ENCODE measurements at places on chromosomes 2 and 18.

DNA sequence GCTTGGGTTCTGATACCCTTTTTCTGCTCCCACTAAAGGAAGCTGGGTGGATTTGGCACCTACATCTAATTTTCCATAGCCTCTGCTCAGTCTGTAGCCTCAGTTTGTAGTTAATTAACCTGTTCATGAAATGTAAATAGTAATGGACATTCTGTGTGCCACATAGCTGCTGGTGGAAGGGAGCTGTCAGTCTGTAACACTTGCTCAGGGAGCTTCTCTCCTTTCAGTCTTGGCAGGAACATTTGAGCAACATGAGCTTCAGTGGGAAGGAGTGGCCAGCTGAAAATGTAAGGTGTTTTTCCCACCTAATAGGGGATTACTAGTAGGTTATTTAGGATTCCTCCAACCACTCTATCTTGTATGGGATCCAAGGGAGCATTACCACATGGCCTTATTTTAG, 203.4 kb downstream of the ASXL3 start:
- DNase-seq = no peak

- DNase-seq = peak; percentile 60
Observed at GRCh38 chr2:127103243-127104165, 3.5 kb downstream of the BIN1 start.

GRCh38 chr2:9356261-9356660, 67.1 kb downstream of the ITGB1BP1 start:
- DNase-seq = no peak

DNA sequence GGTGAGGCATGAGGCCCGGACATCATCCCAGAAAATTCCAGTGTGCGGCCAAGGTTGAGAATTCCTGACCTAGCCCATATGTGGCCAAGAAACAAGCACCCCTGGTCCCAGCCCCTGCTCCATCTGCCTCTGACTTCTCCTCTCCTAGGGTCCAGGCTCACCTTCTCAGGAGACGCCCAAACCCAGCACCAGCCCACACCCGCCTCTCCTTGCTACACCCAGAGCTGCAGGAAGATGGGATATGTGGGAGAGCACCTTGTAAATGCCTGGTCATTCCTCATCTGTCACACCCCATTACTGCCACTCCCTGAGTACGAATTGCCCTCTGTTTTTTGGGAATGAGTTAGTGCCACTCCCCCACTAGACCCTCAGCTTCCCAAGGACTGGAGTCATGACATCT, 7.3 kb upstream of the ATP6V1B1 start:
- DNase-seq = no peak

- DNase-seq = no peak
Observed at GRCh38 chr2:215498431-215498830, 62.6 kb upstream of the FN1 start.

GRCh38 chr2:28780496-28780895, 28.9 kb downstream of the PPP1CB start:
- DNase-seq = no peak

- no peak for DNase-seq
Observed at GRCh38 chr2:705971-706511, 28.8 kb upstream of the TMEM18 start.

DNA sequence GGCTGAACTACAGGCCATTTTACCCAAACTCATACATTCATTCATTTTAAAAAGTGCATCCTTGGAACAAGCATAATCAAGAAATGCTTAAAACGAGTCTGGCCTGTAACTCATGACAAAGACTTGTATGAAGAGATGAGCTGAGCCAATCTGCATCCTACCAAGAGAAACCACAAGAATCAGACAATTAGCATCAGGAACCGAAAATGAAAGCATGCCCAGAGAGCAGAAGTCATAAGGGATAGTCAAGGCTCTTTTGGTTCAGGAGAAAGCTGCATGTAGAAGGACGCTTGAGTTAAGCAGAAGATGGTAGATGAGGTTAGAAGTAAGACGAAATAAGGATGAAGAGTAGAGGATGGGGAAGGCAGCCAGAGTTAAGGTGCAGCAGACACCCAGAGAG, 137.0 kb upstream of the CTNNA2 start:
- no peak for DNase-seq

GRCh38 chr2:131050896-131051295, 42.4 kb downstream of the FAM168B start:
- DNase-seq = no peak

DNA sequence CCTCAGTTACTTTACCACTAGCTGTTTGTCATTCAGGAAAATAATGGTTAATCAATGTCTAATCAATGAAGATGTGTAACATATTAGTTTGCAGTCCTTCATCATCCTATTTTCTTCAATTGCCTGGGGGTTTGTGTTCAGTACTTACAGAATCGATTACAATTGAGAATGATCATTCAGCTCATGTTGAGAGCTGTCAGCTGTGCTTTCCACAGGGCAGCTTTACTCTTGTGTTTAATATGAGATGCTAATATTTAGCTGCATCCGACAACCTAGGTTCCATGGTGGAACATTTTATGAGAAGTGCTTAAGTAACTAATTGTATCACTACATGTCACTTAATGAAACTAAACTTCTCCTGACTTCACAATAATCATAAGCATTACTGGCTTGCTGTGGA, 191.9 kb downstream of the GRB14 start:
- DNase-seq = no peak

DNA sequence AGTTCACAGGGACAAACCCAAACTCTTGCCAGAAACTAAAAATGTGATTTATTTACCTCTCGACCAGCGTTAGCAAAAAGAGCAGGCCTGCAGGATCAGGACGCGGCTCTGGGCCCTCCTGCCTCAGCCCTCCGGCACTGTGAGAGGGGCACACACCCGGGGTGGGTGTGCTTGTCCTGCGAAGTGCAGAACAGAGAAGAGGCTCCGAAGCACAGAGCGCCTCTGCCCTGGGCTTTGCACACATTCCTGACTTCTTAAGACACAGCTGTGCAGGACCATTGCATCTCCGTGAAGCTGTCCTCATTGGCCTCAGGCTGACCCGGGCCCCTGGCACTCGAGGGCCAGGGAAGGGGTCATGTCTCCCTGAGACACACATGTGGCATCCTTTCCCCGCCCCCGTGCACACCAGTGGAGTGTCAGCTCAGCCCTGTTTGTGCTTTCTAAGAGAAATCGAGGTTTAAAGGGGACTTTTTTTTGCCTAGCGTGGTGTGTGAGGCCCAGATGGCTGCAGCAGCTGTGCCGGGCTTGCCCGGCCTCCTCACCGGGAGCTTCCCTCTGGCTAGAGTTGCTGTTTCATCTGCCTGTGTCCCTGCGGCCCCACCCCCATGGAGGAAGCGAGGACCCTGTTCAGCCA, 9.9 kb upstream of the NFATC1 start:
- peak; percentile 43 for DNase-seq

GRCh38 chr2:240627736-240628506, 2.6 kb downstream of the GPR35 start:
- no peak for DNase-seq

DNA sequence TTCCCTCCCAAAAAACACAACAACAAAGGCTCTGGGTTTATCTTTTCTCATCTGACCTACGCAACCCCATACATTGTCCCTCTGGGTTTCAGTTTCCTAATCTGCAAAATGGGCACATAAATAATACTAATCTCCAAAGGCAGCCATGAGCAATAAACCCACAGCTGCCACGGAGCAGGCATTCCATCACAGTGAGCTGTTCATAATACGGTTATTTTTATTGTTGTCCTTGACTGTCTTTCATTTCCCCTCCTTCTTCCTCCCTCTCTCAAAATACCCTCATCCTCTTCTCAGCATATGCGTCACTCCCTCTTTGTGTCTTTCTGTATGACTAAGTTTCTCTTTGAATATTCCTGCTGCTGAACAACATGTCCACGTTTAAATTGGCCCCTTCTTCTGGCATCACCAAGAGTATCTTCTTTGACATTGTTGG, 129.8 kb upstream of the CAB39 start:
- no peak for DNase-seq

DNA sequence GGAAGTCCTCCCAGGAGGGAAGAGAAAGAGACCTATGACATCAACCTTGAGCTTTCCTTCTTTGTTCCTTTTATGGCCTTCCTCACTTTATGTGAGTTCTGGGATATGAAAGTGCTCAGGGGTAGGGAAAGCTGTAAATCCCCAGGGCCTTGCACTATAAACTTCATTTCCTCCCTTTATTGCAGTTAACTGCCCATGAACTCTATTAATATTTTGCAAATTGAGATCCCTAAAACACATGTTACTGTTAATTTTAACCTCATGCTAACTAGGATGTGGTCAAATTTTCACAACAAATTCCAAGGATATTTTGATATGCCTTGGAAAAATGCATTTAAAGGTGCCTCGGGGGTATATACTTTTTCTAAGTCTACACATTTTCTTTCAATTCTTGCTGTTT, 359.9 kb downstream of the OSR1 start:
- no peak for DNase-seq

- no peak for DNase-seq
Observed at GRCh38 chr2:33062665-33063250, 116.0 kb downstream of the LTBP1 start.

GRCh38 chr2:3705782-3706181, 2.4 kb downstream of the DCDC2C start:
- DNase-seq = no peak

DNA sequence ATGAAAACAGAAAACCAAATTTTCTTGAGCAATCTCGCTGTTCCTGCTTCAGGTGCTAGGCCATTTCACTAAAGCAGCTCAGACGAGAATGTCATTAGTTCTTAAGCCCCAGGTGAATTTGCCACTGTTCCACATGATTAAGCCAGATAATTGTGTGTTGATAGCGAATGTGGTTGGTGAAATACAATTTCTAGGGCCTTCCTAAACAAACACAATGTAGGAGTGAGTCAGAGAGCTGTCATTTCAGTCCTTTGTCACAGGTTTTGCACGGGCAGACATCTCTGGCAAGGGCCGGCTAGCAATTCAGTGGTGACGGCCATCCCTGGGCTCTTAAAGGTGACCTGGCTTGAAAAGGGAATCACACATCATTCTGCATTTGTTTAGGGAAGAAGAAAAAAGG, 170.7 kb downstream of the TMEM182 start:
- DNase-seq = no peak

DNA sequence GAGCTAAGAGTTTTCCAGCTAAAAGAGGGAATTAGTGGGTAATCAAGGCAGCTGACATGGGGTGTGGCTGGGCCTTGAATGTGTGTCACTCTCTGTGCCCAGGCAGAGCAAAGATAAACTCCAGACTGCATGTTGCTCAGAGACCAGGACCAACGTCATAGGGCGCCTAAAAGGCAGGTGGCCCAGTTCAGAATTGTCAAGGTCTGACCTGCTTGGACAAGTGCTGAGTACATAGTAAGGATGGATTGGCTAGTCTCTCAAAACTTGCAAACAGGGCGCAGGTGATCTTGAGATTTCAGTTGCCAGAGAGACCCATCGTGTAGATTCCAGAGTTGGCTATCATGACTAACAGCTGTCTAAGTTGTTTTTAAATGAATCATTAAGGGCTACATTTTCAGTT, 19.0 kb downstream of the CLUL1 start:
- DNase-seq = no peak

DNA sequence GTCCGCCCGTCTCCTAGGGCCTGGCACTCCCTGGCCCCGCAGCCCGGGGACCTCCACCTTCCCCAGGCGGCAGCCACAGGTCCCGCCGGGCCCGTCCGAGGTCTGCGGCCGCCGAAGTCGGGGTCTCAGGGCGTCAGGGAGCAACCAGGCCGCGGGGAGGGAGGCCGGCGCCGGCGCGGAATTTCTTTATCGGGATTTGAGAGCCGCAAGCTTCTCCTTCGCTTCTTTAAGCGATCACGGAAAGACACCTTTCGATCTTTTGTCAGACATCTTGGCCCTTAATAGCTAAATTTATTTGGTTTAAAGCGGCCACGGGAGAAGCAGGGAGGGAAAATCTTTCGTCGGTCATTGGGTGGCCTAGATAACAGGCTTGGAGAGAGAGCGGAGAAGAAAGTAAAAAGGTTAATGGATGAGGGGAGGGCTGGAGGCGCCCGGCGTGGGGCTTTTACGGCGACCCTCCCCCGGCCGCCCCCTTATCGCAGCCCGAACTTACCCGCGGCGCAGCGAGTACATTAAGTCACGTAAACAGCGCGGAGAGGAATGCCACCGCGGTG, 4.3 kb upstream of the GATA6 start:
- DNase-seq = no peak

DNA sequence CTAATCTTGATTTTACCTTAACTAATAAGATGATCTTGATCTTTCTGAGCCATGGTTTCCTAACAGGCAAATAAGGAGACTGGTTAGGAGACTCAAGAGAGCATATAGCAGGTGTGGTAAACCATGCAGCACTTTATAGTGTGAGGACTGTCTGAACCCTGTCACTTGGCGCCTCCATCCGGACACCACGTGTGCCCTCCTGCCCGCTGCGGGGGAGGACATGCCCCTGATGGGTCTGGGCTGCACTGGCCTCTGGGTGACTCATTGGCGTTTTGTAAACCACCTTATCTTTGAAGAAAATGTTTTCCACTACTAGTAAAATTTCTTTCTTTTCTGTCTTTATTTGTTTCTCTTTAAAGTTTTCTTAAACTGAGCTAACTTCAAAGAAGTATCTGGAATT, 131.1 kb downstream of the FMNL2 start:
- no peak for DNase-seq

DNA sequence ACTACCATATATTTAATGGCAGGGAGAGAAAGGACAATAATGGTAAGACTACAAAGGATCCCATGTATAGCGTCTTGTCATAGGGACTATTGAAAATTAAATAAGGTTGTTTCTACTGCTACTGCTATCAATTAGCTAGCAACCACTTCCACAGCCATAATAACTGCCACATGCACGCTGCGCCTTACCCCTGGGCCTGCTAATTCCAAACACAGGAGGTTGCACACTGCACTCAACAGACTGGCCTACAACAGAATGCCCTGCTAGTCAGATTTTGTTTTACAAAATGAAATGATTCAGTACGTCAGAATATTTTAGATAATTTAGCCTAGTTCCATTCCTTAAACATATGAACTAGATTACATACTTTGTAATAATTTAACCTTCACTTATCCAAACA, 121.0 kb upstream of the SMAD7 start:
- no peak for DNase-seq

DNA sequence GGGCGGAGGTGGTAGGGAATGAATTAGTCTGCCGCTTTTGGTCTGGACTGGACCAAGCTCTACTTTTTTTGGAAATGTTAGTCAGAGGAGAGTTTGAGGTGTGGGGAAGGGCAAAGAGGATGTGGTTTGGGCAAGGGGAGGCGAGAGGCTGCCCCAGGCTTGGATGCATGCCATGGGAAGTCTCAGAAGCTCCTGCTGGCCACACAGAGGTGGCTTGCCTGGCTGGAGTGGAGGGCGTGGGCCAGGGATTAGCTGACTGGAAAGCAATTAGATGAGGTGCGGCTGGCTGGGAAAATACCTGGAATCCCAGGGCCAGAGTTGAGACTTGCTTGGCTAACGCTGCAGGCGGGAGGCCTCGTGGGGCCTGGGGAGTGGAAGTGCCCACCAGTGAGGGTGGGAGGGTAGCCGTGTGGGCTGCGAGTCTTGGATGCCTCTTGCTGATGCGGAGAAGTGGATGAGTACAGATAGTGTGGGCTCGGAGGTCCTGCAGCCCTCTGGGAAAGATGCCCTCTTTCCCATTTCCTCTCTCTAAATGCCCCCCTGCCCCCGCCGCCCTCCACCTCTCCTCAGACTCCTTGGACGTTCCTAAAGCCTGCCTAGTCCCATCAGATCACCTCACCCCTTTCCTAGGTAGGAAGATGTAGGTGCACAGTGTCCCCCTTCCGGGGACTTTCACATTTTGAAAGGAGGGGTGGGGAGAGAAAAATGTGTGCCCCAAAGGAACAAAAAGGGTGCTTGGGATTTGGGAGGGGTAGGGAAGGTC, 117.6 kb downstream of the SMAD7 start:
- DNase-seq = peak; percentile 69
